Vein endothelial cell (primary cell): ENCODE measurements at places on chromosomes 1 and 21. TPM values are rescaled to one million over a fixed set of nuclear protein-coding genes. Genes with fewer than 3 reads are reported as not detected.

The IGSF9 gene
- total RNA-seq = not detected in 2 replicates

The CA14 gene
- total RNA-seq = not detected in 2 replicates

The COL11A1 gene
- under 0.01 TPM in 2 replicates for total RNA-seq

The AIRE gene
- under 0.01 TPM in 2 replicates for total RNA-seq

The NUAK2 gene
- total RNA-seq = 3.1 and 3.3 TPM in 2 replicates

The RAP1GAP gene
- total RNA-seq = 0.57 TPM in 1 of 2 replicates, not detected in the other
